ENCODE measurements at places on chromosomes 4 and X.

- no peak for DNase-seq
Measured at GRCh38 chr4:8224267-8224974, 25.3 kb downstream of the SH3TC1 start.

DNA sequence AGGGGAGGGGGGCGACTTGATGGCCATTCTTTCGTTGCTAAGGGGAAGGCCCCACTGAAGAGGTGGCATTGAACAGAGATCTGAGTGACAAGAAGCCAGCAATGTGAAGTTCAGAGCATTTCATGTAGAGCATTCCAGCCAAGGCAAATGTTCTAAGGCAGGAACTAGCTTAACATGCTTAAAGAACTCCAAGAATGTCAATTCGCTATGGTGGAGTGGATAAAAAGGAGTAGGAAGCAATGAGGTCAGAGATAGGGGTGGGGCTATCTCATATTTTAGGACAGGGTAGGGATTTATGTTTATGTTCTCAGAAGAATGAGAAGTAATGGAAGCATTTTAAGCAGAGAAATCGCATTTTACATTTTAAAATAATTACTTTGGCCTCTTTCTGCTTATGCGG lies 130.9 kb downstream of the TTC29 start:
- no peak for DNase-seq

- DNase-seq, result no peak
Measured at GRCh38 chr4:167216783-167217182, 17.5 kb downstream of the SPOCK3 start.

- no peak for DNase-seq
Measured at GRCh38 chr4:92872604-92873003, 568.8 kb downstream of the GRID2 start.

DNA sequence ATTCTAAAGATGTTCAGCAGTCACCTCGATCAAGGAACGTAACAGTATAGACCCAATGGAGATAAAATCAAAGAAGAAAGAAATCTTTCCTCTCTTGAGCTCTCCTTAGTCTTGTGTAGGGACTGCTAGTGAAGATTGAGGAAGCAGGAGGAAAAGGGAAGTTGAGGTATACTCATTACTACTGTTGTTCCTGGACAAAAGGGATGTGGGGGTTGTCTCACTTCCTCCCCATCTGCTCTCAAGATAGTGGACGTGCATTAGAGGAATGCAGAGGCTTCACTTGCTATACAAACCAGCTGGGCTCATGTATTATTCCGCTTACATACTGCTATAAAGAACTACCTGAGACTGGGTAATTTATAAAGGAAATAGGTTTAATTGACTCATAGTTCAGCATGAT lies 208.9 kb upstream of the ARHGEF9 start:
- DNase-seq, result no peak

- DNase-seq, result no peak
Measured at GRCh38 chrX:119406776-119407175, 7.6 kb downstream of the SLC25A43 start.

GRCh38 chrX:71493111-71493613 lies 39.7 kb upstream of the OGT start:
- no peak for DNase-seq

GRCh38 chr4:156779774-156780173 lies 191.8 kb downstream of the PDGFC start:
- DNase-seq, result no peak
